Activated CD8-positive, alpha-beta memory T cell treated with anti-CD3 and anti-CD28 coated beads for 24 hours (primary cell): ENCODE measurements at places on chromosomes 13 and 19.

- DNase-seq = no peak
These were observed 4.4 kb downstream of the CRTC1 start for GRCh38 chr19:18687740-18688465.

DNA sequence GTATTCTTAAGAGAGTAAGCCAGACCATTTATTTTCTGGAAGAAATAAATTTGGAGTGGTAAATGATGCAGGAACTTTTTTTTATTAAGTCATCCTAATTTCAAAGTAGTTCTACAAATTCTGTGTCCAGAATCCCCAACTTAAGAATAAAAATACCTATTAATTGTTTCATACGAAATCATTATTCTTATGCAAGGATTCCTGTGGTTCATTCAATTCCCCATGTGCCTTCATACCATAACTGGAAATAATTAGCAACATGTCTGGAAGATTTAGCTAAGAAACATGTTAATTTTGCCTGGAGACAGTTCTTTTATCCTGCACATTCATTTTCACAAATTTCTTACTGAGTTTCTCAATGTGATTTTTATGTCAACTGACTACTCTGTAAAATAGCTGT is 408.6 kb downstream of the PCDH9 start:
- no peak for DNase-seq

DNA sequence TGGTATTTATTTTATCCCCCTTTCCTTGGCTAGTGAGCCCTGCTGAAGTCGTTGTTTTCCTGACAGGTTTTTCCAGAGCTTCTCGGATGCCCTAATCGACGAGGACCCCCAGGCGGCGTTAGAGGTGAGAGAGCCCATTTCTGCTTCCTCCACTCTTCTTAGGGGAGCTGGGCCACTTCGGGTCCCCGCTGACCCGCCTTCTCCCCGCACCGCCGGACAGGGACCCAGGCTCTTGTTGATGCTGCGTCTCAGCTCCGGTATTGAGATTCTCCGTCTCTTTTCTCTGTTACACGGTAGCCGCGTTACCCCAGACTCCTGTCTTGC is 306 bp downstream of the SUGT1 start:
- no peak for DNase-seq

GRCh38 chr13:91722267-91722884 is 324.0 kb downstream of the GPC5 start:
- DNase-seq = no peak

DNA sequence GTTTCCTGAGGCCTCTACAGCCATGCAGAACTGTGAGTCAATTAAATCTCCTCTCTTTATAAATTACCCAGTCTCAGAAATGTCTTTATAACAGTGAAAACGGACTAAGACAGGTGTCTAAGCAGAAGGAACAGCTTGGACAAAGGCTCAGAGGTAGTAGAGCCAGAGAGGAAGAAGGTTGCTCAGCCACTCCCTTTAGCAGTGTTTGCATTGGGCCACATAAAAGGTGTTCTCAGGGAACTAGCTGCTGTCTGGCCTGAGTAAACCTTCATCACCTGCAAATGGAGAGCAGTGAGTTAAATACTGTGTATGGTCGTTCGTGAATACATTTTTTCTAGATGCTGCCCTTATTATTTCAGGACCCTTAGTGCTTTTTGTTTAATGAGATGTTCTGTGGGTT is 383.4 kb downstream of the EFNB2 start:
- DNase-seq = no peak

DNA sequence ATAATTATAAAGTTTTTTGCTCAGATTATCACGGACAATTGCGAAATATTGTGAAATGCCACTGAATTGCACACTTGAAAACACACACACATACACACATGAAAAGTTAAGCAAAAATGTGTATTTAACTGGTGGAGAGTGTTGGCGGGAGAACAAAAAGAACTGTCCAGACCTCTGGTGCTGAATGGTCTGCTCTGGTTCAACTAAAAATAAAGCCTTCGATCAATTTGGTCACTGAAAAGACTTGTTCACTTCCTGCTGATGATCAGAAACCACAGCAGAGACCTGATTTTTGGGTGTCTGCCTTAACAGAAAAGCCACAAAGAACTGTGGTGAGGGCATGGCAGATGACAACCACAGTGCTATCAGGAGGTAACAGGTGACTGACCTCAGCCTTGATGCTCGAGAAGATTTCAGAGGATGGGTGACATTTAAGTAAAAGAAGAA is 4.0 kb upstream of the IGFL1 start:
- DNase-seq = no peak

DNA sequence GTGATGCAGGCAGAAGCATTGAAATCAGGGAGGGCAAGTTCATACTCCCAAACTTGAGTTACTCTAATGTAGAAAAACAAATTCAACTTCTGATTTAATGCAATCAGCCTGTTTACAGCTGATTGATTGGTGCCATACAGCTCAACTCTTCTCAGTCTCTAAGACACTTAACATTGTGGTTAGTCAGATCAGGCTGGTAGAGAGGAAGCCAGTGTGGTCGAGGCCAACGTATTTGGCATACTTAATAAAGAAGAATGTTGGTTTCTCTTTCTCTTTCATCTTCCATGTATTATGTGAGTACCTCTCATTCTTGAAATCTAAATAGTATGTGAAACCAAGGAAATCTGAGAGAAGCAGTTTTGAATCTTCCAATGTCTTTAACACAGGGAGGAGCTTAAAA is 255.0 kb upstream of the SLITRK1 start:
- no peak for DNase-seq

DNA sequence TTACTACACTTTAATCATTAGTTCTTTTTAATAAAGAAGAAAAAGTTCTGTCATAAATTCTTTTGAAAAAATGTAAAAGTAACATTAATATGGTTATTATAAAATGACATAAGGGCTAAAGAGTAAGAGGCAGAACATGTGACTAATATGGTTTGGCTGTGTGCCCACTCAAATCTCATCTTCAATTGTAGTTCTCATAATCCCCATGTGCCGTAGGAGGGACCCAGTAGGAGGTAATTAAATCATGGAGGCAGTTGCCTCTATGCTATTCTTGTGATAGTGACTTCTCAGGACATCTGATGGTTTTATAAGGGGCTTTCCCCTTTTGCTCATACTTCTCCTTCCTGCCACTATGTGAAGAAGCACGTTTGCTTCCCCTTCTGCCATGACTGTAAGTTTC is 104.5 kb downstream of the UGGT2 start:
- no peak for DNase-seq

- DNase-seq = no peak
These were observed 1.1 kb downstream of the SLITRK1 start for GRCh38 chr13:83881140-83881684.

DNA sequence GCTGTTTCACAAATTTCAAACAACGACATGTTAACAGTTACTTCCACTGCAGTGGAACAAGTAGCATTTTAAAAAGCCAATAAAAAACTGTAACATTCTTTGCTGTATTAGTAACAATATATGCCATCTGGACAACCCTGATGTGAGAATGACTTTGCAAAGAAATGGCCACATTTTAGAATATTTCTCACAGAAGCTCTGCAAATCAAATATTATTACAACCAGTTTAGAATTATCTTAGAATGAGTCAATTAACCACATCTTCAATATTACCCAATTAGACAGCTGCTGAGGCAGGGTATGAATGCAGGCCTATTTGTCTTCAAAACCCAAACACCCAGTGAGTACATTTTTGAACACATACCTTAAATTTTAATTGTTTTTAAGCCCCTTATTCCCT is 3.2 kb downstream of the ZNF699 start:
- DNase-seq = no peak

GRCh38 chr13:41675306-41675705 is 218.0 kb downstream of the RGCC start:
- DNase-seq = no peak

DNA sequence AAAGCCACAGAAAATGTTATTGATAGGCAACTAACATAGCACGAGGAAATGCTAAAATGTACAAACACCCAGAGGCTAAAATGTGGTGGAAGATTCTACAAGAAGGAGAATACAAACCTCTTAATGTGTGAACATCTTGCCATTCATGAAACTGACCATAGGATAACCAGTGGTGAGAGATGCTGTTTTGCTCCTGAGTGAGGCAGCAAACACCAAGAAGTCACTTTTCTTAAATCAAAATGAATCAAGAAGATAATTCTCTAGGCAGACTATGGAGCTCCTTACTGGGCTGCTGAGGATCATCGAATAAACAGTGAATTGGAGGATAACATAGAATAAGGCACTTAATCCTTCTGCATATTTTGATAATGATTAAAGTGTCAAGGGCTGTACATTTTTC is 375.4 kb upstream of the SLITRK6 start:
- DNase-seq = no peak

DNA sequence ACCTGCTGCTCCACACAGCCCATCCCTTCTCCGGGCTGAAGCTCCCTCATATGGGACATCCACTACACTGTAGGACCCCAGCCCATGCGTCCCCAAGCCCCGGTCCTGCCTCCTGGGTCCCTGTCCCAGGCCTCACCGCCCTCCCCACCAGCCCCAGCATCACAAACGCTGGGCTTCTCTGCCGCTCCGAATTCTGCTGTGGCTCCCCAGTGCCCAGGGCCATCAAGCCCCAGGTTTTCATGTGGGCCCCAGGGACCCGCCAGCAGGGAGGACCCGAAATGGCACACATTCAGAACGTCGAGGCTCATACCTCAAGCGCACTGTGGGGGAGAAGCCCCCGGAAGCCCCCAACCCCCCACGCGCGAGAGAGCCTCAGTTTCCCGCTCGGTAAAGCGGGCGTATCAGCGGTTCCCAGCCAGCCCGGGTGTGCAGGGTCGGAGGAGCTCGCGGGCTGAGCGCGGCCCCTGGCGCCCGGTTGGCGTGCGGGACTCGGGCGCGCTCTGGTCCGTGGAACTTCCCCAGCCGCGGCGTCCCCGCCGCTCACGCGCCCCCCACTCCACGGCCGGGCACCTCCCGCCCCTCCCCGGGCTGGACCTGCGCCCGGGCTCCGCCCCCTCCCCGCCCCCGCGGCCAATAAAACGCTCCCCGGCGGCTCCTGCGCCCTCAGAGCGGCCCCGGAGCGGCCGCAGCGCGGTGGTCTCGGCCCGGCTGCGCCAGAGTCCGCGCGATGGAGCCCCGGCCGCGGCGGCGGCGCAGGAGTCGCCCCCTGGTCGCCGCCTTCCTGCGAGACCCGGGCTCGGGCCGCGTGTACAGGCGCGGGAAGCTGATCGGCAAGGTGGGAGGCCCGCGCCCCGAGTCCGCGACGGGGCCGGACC is at the start of gene PLK5:
Gene PLK5, plus strand, starts transcription at position 666 of the 875 bp plus-strand sequence. CDS start 2,920 bp downstream, outside the sequence.
- no peak for DNase-seq

DNA sequence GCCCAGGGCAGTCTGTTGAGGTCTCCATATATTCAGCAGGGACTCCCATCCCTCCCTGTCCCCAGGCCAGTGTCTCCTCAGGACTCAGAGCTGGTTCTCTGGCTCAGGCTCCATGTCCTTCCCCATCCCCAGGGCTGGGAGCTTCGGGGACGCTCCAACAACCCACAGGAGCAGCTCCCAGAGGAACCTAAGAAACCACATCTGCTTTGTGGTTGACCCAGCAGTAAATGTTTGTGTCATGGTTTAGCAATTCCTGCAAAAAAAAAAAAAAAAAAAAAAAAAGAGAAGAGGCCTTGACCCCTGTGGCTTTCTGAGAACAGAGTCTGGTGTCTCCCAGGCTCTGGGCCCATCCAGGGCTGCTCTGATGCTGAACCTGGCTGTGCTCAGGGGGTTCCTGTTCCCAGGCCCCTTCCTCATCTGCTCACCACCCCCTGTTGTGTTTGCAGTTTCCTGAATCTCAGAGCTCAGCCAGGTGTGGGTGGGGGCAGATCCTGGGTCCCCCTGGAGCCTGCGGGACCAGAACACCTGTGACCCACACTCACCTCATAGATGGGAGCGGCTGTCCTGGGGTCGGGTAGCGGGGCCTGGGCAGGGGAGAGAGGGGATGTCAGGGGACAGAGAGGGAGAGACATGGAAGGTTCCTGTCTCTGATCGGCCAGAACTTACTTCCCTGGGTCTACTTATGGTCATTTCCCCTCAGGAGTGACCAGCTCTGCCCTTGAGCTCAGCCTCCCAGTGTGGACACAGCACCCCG is 25.2 kb upstream of the CEACAM1 start:
- DNase-seq = no peak

DNA sequence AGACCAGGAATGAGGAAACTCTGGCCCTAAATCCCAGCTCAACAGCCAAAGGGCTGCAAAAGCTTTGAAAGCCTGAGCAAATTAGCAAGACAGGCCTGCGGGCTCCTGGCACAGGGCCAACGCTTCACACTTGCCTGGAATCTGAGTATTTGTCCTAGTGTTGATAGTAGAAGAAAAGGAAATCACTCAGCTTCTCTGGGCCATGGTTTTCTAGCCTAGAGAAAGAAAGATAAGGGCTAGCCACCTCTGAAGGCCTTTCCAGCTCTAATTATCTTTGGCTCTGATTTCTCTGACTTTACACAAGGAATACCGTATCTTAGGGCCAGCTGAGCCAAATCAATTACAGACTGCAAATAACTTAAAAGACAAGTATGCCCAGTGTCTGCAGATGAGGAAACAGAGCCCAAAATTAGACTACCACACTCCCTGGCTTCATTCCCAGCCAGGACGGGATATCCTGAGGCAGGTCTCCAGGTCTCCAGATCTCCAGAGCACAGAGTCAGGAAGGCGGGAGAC is 69.6 kb downstream of the STK24 start:
- peak; percentile 48 for DNase-seq

- DNase-seq = no peak
These were observed 501.3 kb downstream of the EFNB2 start for GRCh38 chr13:106034201-106034600.

DNA sequence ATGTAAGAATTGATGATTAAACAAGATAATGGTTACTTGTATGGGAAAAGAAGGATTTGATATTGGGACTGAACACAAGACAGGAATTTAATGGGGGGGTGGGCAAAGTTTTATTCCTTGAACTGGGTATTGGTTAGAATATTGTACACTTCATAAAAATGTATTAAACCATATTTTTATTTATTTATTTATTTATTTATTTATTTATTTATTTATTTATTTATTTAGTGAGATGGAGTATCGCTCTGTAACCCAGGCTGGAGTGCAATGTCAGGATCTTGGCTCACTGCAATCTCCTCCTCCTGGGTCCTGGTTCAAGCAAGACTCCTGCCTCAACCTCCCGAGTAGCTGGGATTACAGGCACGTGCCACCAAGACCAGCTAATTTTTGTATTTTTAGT is 287.1 kb upstream of the SLITRK5 start:
- no peak for DNase-seq

- DNase-seq = no peak
These were observed 3.4 kb downstream of the EIF3G start for GRCh38 chr19:10116085-10116865.
